ENCODE measurements at places on chromosomes 11 and 22.
A peak's percentile ranks its signal among the peaks of the same experiment; 100 is the strongest.

GRCh38 chr22:47748271-47748670 is 985.8 kb downstream of the TBC1D22A start:
- no peak for DNase-seq

- DNase-seq = no peak
Measured at GRCh38 chr22:40703736-40704135, 24.5 kb downstream of the MCHR1 start.

GRCh38 chr11:47071791-47072261 is 104.9 kb downstream of the ARFGAP2 start:
- no peak for DNase-seq

GRCh38 chr22:19063581-19064353 is 58.4 kb downstream of the DGCR2 start:
- DNase-seq = no peak

DNA sequence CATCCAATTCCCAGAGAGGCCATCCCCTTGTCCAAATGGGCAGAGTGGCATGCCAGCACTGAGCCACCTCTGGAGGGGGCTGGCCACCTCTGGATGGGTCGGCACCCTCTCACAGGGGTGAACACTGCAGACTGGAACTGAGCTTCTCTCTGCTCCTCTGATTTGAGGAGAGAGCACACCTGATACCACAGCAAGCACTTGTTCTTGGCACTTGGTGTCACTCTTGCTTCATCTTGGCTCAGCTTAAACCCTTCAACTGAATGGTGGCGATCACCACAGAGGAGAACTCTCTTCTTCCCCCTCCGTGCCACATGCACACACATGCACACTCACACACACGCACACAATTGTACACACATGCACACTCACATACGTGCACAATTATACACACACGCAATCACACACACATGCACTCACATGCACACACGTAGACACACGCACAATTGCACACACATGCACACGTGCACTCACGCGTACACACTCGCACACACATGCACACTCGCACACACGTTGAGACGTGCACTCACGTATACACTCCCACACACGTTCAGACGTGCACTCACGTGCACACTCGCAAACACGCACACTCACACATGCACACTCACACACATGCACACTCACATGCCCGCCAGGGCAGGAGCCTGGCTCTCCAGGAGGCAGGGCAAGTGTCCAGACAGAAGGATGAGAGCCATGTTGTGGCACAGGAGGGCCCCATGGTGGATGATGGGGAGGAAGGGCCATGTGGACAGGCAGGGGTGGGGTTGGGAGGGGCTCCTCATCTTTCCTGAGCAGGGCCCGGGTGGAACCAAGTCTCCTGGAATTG is 23.4 kb downstream of the OVOL1 start:
- DNase-seq = no peak

DNA sequence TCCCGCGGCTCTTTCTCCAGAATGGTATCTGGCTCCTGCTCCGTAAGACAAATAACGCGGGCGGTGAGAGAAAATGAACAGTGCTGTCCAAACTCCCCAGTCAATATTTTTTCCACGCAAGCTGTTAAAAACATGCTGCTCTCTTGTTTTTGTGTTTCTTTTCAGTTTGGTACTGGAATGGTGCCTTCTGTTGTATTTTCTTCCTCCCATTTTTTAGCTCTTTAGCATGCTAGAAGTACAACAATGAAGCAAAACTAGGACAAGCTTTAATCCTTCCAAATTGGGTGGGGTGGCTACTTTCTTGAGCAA is 599 bp upstream of the PPP2R1B start:
- DNase-seq = peak; percentile 57

DNA sequence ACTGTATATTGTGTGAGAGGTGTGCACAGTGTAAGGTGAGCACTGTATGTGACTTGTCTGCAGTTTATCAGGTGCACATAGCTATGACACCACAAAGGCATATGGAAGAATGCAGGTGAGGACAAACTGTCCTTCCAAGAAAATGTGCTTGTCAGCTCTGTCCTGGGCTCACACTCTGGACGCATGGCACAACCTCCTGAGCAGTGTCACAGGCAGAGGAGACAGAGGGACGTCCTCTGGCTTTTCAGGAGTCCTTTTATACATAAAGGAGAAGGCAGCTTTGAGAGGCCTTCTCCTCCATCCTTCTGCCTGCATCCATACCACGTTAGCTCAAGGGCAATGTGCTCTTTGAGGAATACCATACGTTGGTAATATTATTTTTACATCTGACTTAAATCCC is 7.5 kb upstream of the MYOD1 start:
- DNase-seq = no peak

GRCh38 chr11:36165621-36166397 is 123.4 kb downstream of the COMMD9 start:
- no peak for DNase-seq

- no peak for DNase-seq
Measured at GRCh38 chr11:19938169-19938856, 222.0 kb downstream of the DBX1 start.

Data from NCI-H2029 treated with DMSO at 0.1 percent for 48 hours (cell line).